Epithelial cell of esophagus (primary cell): ENCODE measurements at places on chromosomes 6 and 20.

GRCh38 chr6:32424589-32425300, 14.9 kb upstream of the HLA-DRA start:
- DNase-seq = peak; percentile 86

GRCh38 chr6:53294611-53295010, 54.1 kb downstream of the ELOVL5 start:
- no peak for DNase-seq

DNA sequence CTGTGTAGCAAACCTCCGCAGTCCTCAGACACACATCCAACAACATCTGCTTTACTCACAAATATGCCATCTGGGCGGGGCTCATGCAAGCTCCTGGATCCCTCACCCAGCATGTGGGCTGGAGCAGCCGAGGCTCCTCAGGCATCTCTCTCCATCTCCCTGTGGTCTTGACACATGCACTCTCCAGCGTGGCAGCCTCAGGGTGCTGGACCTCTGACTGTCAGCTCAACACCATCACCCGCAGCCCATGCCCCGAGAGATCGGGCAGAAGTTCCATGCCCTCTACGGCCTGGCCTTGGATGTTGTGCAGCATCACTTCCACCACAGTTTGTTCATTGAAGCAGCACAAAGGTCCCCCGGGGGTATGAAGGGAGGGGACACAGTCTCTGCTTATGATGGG, 32.6 kb upstream of the CD93 start:
- DNase-seq = no peak

- DNase-seq = peak; percentile 46
Observed at GRCh38 chr6:83354747-83355146, 76.1 kb downstream of the ME1 start.

DNA sequence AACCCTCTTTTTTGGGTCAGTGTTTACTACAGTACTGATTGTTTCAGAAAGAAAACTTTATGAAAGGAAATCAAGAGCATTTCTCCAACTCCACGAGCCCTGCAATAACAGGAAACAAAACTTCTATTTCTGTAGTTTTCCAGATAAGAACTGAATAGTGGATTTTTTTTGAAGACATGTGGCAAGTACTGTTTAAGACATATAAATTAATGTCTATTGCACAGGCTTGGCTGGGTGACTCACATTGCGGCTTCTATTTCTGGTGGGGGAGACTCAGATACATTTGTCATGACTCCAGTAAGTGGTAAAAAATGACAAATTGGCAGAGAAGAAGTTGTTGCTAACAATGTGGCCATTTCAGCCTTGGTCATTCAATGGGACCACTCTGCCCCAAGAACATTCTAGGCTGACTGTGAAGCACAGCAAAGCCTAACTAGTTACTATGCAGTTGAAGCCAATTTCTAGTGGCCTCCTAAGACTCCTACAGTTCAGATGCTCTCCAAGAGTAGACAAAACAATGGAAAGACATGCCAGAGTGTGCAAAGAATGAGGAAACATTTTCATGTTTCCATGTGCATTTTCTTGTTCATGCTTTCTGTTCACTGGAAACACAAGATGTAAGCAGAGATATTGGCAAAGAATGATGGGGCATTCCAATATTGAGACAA, 200.9 kb downstream of the EDN1 start:
- peak; percentile 83 for DNase-seq

GRCh38 chr6:38133932-38134703, 314.6 kb downstream of the ZFAND3 start:
- no peak for DNase-seq

- no peak for DNase-seq
Observed at GRCh38 chr6:33827546-33828451, 24.0 kb upstream of the MLN start.

DNA sequence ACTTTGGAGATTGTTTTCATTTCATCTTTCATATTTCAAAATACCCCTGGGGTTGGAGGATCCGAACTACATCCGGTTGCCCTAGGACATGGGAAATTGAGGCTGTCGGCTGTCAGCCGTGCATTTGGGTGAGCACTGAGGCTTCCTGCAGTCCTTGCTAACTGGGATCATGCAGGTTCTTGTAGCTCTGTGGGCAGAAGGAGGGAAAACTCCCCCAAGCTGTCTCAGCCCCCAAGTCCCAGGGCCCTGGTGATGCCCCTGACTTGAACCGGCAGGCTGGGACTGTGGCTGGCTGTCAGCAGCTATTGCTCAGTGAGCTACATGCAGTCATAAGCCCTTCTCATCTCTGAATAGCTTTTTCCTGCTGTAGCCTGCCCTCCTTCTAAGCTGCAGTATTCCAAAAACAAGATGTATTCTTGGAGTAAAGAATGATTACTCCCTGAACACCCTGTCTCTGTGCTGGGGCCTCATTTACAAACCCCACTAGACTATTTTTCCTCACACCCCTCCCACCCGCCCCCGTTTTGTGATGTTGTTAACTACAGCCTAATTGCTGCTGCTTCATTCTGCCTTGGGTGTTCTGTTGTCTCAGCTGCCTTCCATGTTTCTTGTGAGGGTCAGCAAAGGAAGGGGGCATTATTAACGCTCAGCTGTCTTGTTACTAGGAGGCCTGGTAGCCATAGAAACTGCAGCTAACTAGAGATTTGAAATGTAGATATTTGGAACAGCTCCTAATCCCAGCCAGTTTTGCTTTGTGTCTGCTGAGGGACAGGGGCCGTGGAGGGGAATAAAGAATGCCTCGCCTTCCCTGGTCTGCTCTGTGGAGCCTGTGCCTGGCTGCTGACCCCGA, 18.1 kb downstream of the MTRES1 start:
- no peak for DNase-seq

GRCh38 chr6:56808871-56809359, 146.0 kb upstream of the BEND6 start:
- DNase-seq = peak; percentile 82

DNA sequence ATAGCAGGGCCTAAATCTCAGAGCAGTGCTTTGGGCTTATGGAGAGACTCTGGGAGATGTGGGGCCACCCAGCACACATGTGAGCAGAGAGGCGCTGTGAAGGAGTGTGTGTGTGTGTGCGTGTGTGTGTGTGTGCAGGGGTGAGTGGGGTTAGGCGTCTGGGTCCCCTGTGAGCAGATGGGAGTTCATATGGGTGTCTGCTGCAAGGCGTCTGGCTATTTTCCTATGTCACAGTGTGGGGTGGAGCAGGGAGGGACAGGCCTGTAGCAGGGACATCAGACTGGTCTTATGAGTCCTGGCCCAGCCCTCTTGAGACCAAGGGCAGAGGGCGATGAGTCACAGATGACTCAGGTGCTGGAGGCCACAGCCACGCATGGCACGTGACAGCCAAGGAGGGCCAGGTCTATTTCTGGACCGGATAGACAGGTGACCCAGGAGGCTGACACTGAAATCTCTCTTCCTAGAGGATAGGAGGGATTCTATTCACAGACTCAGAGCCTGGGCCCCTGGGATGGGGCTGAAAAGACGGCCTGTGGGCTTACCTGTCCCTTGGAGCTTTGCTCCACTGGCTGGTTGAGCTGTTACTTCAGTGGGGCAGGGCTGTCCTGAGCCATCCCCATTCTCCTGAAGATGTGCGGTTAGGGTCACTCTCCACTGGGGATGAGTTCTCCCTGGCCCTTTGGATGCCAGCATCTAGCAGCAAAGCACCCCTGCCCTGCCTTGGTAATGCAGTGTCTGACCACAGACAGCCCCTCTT, 28.9 kb downstream of the VEGFA start:
- DNase-seq = peak; percentile 76

- DNase-seq = peak; percentile 69
Observed at GRCh38 chr6:17932330-17932852, 55.0 kb downstream of the KIF13A start.

- peak; percentile 88 for DNase-seq
Observed at GRCh38 chr6:27295301-27296079, 16.6 kb downstream of the POM121L2 start.

DNA sequence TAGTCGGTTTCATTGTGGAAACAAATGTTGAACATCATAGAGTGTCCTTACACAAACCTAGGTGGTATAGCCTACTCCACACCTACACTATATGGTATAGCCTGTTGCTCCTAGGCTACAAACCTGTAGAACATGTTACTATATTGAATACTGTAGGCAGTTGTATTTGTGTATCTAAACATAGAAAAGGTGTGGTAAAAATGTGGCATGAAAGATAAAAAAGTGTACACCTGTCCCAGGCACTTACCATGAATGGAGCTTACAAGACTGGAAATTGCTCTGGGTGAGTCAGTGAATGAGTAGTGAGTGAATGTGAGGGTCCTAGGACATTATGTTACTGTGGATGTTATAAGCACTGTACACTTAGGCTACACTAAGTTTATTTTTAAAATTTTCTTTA, 103.0 kb downstream of the ZFAND3 start:
- DNase-seq = peak; percentile 43

DNA sequence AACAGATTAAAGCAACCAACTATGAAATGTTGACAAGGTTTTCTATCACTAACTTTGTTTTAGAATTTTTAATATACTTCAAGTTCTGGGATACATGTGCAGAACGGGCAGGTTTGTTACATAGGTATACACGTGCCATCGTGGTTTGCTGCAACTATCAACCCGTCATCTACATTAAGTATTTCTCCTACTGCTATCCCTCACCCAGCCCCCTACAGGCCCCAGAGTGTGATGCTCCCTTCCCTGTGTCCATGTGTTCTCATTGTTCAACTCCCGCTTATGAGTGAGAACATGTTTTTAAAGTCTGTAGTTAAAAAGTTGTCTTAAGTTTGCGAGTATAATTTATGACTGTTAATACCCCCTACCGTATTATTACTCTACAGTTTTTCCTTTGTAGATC, 844.3 kb upstream of the MANEA start:
- DNase-seq = no peak

DNA sequence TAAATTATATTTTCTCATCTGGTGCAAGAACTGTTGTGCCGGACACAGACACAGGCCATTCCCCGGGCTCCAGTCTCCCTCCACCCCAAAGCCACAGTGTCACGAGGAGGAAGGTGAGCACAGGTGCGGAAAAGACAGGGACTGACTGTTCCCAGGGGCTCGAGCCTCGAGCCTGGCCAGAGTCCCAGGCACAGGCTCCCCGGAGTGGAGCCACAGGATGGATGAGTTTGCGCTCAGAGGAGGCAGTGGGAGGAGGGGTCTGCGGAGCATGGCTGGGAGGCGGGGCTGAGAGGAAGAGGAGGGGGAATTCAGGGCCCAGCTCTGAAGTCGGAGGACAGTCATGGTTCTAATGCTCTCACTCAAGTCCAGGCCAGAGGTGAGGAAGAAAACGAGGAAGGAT, 284.8 kb downstream of the SMOC2 start:
- DNase-seq = no peak

DNA sequence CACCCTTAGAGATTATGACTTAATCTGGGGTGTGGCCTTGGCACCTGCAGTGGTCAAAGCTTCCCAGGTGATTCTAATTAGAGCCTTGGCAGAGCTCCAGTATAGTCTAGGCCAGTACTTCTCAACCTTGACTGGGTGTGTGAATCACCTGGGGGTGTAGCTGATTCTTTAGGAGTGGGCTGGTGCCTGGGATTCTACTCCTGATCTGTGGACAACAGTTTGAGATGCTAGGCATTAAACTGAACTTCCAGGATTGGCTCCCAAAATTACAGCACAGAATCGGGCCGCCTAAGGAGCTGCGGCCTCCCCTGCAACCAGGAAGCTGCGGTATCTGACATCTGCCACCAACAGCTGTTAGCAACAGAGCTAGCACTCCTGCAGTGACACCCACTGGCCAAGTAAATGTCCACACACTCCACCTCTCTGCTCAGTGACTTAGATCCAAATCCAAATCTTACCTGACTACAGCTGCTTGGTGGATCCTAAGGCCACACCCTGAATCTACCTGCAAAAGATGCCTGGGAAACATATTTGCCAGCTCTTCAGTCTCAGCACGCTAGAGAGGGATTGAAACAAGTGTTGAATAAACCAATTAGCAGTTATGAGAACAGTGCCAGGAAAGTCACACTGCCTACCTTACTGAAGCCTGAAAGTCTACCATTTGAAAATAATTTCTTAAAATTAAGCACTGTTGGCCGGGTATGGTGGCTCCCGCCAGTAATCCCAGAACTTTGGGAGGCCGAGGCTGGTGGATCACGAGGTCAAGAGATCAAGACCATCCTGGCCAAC, 126.7 kb downstream of the UNC5CL start:
- peak; percentile 88 for DNase-seq

- DNase-seq = no peak
Observed at GRCh38 chr20:38205001-38205400, 39.9 kb upstream of the TGM2 start.

DNA sequence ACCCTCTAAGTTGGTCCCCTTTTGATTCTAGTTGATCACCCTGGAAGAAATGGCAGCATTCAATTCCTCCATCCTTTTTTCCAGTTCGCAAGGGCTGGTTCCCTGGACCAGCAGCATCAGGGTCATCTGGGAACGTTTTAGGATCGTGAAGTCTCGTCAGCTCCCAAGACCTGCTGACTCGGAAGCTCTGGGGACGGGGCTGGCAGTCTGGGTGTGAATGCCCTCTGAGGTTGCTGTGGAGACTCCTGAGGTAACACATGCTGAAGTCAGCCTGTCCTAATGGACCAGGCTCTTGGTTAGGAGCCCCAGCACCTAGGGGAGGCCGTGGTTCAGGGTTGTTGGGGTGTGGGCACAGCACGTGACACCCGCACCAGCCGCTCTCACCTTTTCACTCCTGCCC, 164.1 kb downstream of the SYNDIG1 start:
- DNase-seq = no peak

DNA sequence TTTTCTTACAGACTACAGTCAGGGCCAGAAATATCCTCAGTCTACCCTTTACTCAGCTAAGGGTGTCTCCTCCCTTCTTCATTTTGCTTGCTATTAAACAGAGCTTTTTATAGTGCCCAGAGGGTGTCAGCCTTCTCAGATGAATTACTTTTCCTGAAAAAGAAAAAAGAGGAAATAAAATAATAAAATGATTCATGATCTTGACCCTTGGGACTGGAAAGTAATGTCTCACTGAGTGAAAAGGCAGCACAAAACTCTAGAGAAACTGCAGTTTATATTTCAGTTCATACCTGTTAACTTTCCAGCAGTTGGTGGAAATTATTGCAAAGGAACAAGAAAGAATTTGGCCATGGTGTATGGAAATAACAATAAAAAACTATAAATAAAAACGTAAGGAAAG, 170.6 kb downstream of the IBTK start:
- DNase-seq = no peak

DNA sequence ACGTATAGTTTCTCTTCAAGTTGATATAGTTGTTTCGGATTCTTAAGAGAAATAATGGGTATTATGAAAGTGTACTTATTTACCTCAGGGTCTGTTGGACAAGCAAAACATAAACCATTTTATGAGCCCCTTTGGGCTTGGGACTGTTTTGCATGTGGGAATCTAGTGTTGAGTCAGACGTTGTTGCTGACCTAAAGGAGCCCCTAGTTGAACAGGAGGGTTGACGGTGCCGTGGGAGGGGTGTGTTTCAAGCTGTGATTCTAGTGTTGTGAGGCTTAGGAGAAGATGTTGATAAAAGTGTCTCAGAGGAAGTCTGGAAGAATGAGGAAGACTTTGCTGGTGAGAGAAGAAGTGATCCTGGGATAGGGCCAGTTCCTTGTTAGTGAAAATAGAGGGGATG, 140.0 kb downstream of the ARID1B start:
- DNase-seq = no peak

- no peak for DNase-seq
Observed at GRCh38 chr20:58706975-58707681, 14.5 kb downstream of the NPEPL1 start.
